ENCODE measurements at places on chromosomes 2 and 18. TPM values are rescaled to one million over a fixed set of nuclear protein-coding genes. Genes with fewer than 3 reads are reported as not detected.

- H3K27me3 ChIP-seq: no peaks in the 10 kb centered on the region
- no peak overlapping the region for H3K27ac ChIP-seq
- H3K4me1 ChIP-seq: peaks cover 4% of the 10 kb centered on the region
- H3K36me3 ChIP-seq: no peaks in the 10 kb centered on the region
- DNase-seq: no peak
These were observed 158.0 kb downstream of the CSRNP3 start for GRCh38 chr2:165627470-165627869.

GRCh38 chr2:193965263-193965662 lies 1691.8 kb upstream of the SLC39A10 start:
- no peaks in the 10 kb centered on the region for H3K27me3 ChIP-seq
- no peak overlapping the region for H3K4me3 ChIP-seq
- no peaks in the 10 kb centered on the region for H3K4me1 ChIP-seq
- DNase-seq: no peak

- H3K36me3 ChIP-seq: no peaks in the 10 kb centered on the region
- no peak overlapping the region for H3K27ac ChIP-seq
- no peaks in the 10 kb centered on the region for H3K4me1 ChIP-seq
- H3K27me3 ChIP-seq: no peaks in the 10 kb centered on the region
- no peak overlapping the region for H3K4me3 ChIP-seq
These were observed 15.5 kb upstream of the METTL21A start for GRCh38 chr2:207640661-207641060.

- H3K27ac ChIP-seq: no peak overlapping the region
- no peaks in the 10 kb centered on the region for H3K36me3 ChIP-seq
- no peaks in the 10 kb centered on the region for H3K4me1 ChIP-seq
- H3K4me3 ChIP-seq: no peak overlapping the region
These were observed 180.9 kb downstream of the FIGN start for GRCh38 chr2:163554864-163555263.

DNA sequence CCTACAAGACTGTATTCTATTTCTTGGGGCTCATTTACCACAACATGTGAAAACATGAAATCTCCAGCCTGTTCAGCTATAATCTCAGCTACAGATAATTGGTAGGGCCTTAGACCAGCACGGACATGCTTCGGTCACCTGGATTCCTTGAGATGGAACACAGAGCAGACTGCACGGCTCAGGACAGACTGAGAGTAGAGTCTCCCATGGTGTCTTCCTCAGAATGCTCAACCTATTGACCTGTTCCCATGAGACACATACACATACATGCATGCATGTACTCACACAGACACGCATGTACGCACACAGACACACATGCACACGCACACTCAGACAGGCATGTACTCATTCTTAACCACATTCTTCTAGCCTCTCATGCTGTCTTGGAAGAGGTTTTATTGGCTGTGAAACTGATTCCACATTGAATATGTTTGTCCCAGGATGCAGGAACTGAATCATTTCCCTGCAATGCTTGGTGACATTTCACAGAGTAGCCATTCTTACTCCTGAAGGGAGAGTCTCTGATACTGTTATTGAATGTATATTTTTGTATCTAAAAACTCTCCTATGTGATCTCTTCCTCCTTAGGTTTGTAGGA lies 23.5 kb upstream of the BZW1 start:
- H3K36me3 ChIP-seq: peaks cover 21% of the 10 kb centered on the region
- H3K27ac ChIP-seq: peak overlapping the region; percentile 1
- no peaks in the 10 kb centered on the region for H3K4me1 ChIP-seq
- no peak for DNase-seq

DNA sequence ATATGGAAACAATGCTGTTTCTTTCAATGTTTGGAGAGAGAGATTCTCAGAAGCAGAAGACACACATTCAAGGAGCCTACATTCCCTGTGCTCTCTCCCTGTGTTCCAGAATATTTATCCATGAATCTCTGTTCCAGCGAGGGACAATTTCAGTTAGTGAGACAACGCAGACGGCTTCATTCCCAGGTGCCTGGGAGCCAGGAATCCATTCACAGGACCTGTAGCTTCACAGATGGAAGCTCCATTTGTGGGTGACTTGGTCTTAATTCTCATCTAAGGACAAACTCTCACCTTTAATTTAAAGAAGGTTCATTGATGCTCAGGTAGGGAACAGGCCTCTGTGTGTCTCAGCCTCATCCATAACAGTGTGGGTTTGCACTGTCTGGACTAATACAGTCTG lies 1156.6 kb downstream of the RPIA start:
- H3K4me3 ChIP-seq: no peak overlapping the region
- no peak overlapping the region for H3K27ac ChIP-seq
- DNase-seq: no peak

- H3K4me1 ChIP-seq: no peaks in the 10 kb centered on the region
- no peak overlapping the region for H3K4me3 ChIP-seq
These were observed 31.6 kb downstream of the ZNF532 start for GRCh38 chr18:58896268-58896667.

Gene UCN
- total RNA-seq: 1.0 TPM

Gene GPN1
- total RNA-seq: 35.1 TPM

Gene ST3GAL5
- 35.4 TPM for total RNA-seq

Gene CIB4
- total RNA-seq: 0.19 TPM

Gene SLC4A5
- total RNA-seq: 0.85 TPM

Gene MERTK
- total RNA-seq: 5.7 TPM

Gene UGT1A3
- not detected for total RNA-seq

Gene NEU4
- 0.05 TPM for total RNA-seq

Gene ERMN
- total RNA-seq: 0.71 TPM

All from thymus (tissue), 14 donors.